DMS79 treated with DMSO at 0.1 percent for 48 hours (cell line): ENCODE measurements at places on chromosomes 5 and 9.

DNA sequence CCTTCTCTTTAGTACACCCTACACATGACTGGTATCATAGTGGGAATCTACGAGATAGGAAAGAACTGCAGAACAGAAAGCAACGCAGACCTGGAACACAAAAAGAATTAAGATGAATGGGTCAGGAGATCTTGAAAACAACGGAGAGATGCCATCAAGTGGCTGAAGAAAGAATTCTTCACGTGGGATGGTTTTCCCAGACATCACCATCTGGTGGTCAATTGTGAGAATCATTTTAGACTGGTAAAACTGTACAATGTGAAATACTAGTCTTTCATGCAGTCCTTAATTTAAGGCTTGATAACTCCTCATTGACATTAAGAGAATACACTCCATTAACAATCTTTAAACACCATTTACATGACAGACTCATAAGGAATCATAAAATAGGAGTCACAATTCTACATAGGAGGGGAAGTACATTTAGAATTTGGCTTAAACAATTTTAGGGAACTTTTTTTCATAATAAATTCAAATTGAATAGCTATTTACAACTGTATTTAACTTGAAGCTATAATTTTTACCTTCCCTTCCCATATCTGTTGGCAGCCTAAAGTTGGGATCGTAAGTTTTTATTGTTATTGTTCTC lies 128.4 kb upstream of the TRPM3 start:
- DNase-seq = no peak

DNA sequence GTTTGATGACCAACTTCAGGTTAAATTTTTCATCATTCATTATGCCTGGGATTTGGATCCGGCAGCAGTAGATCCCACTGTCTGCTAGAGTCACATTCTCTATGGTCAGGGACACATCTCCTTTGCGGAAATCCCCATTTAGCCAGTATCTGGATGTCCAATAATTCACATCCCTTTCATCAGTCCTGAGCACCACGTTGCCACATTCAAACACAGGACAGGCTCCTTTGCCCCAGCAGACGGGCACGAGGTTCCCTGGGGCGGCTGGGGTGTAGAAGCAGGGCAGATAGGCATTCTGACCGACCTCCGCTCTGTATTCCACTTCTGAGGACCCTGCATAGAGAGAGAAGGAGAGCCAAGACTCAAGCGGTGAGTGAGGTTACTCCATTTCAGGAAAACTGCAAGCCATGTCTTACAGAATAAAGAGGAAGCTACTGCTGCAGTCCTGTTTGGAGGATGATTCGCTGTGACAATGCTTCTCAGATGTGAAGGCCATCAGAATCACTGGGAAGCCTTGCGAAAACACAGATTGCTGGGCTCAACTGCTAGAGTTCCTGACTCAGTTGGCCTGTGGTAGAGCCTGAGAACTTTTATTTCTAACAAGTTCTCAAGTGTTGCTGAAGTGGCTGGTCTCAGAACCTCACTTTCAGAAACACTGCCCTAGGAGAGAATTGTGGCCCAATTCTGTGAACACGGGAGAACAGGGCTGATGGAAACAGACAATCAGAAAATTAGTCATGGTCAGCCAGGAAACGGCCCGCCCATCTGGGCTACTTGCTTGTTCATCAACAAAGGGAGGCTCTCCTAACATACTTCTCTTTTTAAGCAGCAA lies 2.0 kb downstream of the HAVCR2 start:
- DNase-seq = no peak

GRCh38 chr5:150694612-150695011 lies 6.2 kb downstream of the RBM22 start:
- DNase-seq = no peak

GRCh38 chr9:113398796-113399195 lies 2.3 kb downstream of the ALAD start:
- DNase-seq = no peak

DNA sequence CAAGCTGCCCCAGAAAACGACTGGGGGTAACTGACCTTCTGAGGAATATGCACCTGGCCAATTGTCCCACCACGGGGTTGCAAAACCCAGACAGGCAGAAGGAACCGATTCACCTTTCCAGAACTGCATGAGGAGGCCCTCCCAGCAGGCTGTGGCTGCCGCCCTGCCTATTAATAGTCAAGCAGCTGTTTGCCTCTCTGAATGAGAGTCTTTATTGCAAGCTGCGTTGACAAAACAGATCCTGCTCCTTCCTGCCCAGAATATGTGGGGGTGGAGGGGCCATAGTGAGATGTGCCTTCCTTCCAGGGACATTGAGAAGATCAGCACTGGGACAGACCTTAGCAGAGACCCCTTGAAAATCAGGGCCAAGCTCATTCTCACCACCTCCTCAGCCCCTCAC lies 18.3 kb upstream of the TCOF1 start:
- DNase-seq = no peak

DNA sequence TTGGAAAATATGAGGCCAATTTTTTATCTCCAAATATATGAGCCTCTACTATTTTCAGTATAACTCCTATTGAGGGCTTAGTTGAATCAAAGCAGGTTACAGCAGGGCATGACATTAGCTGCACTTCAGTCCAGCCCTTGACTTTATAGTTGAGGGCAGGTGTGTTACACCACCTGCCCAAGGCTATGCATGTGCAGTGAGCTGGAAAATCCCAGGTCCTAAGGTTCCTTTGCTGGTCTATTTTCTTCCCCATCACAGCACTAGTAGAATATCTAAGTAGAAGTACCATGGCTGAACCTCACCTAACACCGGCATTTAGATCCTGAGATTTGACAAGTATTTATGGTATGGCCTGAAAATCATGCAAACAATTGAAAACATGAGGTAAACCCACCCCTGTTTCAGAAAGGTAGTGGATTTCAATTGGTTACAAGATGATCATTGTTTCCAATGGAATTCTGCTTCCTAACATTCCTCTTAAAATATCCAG lies 201.1 kb downstream of the SEMA5A start:
- peak; percentile 85 for DNase-seq

DNA sequence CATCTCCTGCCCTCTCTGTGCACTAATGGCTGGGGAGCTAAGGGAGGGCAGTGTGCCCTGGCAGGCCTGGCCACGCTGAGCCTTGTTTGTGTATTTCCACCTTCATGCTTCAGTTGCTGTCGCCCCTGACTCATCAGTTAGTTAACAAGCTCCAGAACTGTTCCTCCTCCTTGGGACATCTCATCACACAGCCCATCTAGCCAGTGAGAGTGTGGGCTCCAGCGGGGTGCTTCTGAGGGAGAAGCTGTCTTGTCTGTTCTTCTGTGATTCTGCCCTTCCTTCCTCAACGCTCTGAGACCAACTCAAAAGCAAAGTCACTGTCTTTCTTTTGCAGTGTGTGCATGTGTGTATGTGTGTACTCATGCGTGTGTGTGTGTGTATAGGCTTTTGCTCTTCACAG lies 58.3 kb upstream of the CPEB4 start:
- peak; percentile 7 for DNase-seq

- no peak for DNase-seq
These were observed 120.1 kb downstream of the WNK2 start for GRCh38 chr9:93303806-93304573.

DNA sequence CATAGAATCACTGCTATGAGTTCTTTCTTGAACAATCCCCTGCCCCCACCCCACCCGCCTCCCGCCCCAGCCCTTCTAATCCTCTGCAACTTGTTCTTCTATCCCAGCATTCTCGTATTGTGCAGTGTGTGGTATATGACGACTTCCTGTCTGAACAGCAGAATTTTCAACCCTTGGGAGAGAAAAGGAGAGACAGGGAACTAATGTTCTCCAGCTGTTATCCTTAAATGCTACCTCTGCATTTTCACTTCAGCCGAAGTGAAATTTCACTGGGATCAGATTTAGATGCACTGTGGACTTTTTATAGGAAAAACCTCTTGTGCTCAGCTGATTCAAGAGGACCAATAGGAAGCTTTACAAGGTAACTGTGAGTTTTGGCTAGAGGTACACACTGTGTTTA lies 2.2 kb downstream of the FBXL7 start:
- no peak for DNase-seq

DNA sequence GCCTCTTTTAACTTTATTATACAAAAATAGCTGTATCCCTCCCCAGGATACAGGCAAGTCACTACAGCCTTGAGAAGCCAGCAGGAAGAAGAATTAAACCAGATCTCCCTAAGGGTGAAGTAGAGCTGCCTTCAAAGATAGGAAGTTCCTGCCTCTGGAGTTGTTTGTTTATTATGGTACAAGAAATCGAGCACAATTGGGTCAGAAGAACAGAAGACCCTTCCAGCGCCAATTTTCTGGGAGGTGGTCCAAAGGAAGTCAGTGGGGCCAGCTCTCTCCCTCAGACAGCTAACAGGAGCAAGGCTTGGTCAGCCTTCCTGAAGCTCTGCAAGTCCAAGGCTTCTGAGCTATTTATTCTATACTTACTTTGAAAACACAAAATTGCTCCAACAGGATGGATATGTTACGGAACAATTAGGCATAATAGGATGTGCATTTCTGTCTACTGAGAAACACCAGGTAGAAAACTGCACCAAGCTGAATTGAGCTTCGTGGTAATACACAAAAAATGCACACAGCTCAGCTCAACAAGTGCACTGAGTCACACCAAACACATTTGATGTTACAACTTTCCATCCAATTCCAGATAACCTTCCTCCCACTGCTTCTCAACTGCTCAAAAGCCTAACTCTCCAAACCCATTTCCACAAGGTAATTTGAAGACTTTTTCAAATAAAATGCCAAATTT lies 16.0 kb downstream of the SERINC5 start:
- DNase-seq = peak; percentile 51

DNA sequence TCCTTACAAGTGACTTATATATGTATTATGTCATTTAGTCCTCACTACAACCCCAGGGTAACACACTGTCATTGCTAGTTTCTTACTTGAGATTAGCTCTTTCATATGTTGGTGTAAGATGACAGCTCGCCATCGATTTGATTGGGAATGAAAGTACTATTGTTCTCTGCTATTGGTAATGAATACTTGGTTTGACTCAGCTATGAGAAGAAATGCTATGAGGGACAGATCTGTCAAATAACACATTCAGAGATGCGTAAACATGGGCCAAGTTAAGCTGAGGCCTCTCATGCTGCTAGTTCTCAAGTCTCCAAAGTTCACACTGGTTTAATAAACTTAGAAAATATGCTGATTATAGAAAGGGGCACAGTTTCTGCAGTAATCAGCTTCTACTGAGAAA lies 142.7 kb downstream of the SGCD start:
- no peak for DNase-seq

DNA sequence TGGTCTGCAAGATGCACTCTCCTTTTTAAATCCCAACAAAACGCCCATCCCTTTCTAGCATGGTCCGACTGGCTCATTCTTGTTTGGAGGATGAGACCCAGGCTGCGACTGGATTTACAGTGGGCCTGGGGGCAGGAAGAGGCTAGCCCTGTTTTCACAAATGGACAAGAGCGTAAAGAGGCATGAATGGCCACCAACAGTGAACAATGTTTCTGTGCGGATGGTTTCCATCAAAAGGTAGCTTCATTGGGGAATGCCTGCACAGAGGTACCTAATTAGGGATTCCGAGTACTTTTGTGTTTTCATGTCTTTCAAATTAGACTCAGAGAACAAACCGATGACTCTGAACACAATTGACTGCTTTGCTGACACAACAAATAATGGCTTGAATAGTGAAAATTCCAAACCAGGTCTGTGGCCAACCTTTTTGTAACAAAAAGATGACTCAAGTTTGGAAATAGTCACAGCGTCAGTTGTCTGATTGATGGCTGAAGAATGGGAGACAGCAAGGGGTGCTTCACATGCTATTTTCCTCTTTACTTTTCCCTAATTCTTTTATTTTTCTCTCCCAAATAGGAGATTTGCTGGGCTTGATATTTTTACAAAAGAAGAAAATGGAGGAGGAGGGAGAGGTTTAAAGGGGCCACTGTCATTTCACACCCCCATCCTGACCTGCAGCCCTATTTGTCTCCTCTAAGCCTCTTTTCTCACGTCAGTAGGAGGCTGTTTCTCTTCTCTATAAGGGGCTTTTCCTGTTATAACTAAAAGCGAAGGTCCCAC lies 208.1 kb upstream of the S1PR3 start:
- no peak for DNase-seq

- DNase-seq = no peak
These were observed 76.4 kb upstream of the RARS1 start for GRCh38 chr5:168409591-168410458.

DNA sequence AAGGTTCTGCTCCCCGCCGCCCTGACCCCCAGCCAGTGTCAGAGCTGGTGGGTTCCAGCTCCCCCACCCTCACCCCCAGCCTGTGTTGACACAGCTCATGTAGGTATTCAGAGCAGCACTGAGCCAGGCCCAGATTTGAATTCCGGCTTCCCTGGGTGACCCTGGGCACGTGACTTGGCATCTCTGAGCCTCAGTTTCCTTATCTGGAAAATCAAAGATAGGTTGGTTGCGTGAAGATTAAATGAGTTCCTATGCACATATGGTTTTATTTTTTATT lies 42.0 kb downstream of the HMCN2 start:
- no peak for DNase-seq

- no peak for DNase-seq
These were observed 75.0 kb downstream of the OTULIN start for GRCh38 chr5:14739538-14739937.

DNA sequence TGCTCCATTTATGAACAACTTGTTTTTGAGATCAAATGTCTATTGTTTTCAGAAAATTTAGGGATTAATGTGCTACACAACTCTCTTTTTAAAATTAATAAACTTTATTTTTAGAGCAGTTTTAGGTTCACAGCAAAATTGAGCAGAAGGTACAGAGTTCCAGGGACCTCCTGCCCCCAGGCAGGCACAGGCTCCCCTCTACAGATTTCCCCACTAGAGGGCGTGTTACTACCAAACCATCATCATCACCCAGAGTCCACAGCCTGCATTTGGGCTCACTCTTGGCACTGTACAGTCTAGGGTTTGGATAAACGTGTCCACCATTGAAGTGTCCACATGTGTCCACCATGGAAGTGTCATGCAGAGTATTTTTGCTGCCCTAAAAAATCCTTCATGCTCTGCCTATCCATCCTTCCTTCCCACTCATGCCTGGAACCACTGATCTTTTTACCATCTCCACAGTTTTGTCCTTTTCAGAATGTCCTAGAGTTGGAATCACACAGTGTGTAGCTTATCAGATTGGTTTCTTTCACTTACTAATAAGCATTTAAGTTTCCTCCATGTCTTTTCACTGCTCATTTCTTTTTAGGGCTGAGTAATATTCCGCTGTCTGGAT lies 61.7 kb downstream of the MRPL36 start:
- no peak for DNase-seq

DNA sequence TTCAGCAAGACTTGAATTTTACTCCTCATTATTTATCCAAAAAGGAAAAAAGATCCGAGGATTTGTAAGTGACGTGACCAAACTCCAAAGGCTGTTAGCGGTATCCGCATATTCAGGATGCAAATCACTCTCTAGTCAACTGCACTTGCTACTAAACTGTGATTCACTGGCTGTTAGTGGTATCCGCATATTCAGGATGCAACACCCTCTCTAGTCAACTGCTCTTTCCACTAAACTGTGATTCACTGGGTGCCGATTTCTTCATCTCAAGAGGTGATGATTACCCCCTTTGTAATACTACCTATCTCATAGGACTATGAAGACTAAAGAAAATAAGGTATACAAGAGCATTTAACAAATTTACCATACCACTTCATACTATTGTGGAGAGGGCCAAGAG lies 5.7 kb downstream of the MAPKAP1 start:
- DNase-seq = no peak
